ENCODE measurements at places on chromosomes 5 and 9. TPM values are rescaled to one million over a fixed set of nuclear protein-coding genes. Genes with fewer than 3 reads are reported as not detected.
A peak's percentile ranks its signal among the peaks of the same experiment; 100 is the strongest.

DNA sequence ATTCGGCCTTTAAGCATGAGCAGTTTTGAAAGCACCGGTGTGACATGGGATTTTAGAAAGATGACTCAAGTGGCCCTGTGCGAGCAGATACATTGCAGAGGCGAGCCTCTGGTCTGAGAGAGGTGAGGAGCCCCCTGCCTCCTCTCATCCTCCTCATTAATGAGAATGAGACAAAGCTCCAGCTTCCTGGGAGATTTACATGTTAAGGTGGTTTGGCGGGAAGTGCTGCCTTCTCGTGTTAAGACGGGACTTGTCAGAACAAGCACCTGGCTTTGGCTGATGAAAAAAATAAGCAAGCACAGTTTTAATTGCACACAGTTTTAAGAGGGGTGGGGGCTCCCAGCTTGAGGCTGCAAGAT is 68.1 kb downstream of the ACTL7B start:
- H3K27ac ChIP-seq: no peak overlapping the region
- no peak overlapping the region for H3K4me3 ChIP-seq
- no peaks in the 10 kb centered on the region for H3K36me3 ChIP-seq
- no peaks in the 10 kb centered on the region for H3K4me1 ChIP-seq
- no peak for DNase-seq

The CCDC187 gene
- total RNA-seq: 2.3 TPM

The C5 gene
- total RNA-seq: 4.6 TPM

The TAF9 gene
- 42.4 TPM for total RNA-seq

The NFIB gene
- 112 TPM for total RNA-seq

The CTSV gene
- total RNA-seq: 0.69 TPM

- no peak overlapping the region for H3K27ac ChIP-seq
- peaks cover 74% of the 10 kb centered on the region for H3K27me3 ChIP-seq
- peaks cover 6% of the 10 kb centered on the region for H3K4me1 ChIP-seq
- no peaks in the 10 kb centered on the region for H3K36me3 ChIP-seq
Measured at GRCh38 chr5:88663793-88664216, 219.2 kb downstream of the MEF2C start.

GRCh38 chr5:83914199-83914598 is 193.5 kb upstream of the HAPLN1 start:
- no peaks in the 10 kb centered on the region for H3K36me3 ChIP-seq
- no peaks in the 10 kb centered on the region for H3K4me1 ChIP-seq
- H3K27ac ChIP-seq: no peak overlapping the region
- no peak for DNase-seq

DNA sequence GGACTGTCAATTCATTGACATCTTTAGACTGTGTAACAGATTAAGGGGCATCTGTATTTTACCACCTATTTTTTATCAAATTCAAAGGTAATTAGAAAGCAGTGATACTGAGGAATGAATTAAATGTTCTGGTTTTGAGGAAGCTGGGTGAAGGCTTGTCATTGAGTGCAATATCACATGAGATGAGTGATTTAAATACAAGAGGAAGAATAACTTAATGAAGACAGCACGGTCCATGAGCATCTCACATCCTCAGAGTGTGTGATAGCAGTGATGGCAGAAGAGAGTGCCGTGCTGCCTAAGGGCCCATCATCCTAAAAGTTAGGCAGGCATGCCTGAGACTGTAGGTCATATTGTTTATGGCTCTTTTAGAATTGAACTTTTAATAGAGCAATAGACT is 263.3 kb downstream of the MAST4 start:
- no peak overlapping the region for H3K4me3 ChIP-seq
- H3K4me1 ChIP-seq: no peaks in the 10 kb centered on the region
- no peak overlapping the region for H3K27ac ChIP-seq

DNA sequence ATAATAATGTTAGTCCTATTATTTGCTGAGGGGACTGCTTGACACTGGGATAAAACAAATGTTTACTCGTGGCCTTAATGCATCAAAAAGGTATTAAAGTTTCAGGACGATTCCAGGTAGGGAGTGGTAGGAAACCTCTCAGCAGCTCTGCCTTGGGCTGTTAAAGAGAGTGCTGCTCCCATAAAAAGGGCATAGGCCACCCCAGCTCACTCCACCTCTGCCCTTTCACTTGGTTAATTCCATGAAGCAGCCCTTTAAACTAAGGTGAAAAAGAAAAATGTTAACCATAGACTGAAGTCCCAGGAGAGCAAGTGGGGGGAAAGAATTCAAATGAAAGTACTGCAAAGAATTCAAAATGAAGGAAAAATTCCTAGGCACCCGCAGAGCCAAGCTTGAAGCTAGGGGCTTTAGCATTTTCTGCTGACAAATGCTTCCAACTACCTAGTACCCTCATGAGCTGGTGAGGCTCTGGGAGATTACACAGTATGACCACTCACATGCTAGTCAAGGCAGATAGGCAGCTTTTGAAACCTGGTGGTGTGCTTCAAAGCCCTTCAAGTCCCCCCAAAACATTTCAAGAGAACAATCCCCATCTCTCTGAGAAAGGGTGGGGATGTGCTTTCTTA is 8.5 kb downstream of the KLF9 start:
- H3K4me3 ChIP-seq: peak overlapping the region; percentile 26
- H3K27me3 ChIP-seq: no peaks in the 10 kb centered on the region
- no peak for DNase-seq
- no peaks in the 10 kb centered on the region for H3K36me3 ChIP-seq

GRCh38 chr9:37369671-37370070 is 52.8 kb upstream of the GRHPR start:
- DNase-seq: no peak
- no peaks in the 10 kb centered on the region for H3K27me3 ChIP-seq
- H3K36me3 ChIP-seq: no peaks in the 10 kb centered on the region
- H3K4me1 ChIP-seq: no peaks in the 10 kb centered on the region
- no peak overlapping the region for H3K4me3 ChIP-seq

The TEX53 gene
- not detected for total RNA-seq

The C5orf52 gene
- not detected for total RNA-seq
